Heart left ventricle (tissue), 16 donors: ENCODE measurements at places on chromosomes 12 and 14. TPM values are rescaled to one million over a fixed set of nuclear protein-coding genes. Genes with fewer than 3 reads are reported as not detected.
A peak's percentile ranks its signal among the peaks of the same experiment; 100 is the strongest.

Gene CD27
- total RNA-seq, result not detected

DNA sequence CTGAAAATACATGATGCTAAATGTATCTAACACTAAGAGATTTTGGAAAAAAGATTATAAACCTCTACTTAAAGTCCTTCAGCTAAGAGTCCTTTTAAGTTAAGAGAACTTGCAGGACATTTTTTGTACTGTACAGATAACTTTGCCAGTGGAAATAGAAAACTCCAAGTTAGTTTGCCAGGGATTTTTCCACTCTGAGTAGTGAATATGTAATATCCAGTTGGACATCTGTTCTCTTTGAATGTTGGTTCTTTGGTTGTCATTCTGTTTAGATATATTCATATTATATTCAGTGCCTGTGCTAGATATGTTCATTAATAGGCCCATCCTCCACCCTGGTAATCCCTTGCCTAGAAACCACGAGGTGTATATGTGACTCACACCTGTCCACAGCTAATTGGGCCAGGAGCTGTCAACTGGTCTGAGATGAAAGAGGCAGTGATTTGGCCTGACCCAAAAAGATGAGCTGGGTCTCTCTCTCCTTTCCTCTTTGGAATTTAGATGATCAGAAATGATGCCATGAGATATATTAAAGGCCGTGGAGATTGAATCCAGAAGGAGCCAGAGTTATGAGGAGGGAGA is 261.0 kb upstream of the LRIG3 start:
- H3K27me3 ChIP-seq, result no peaks in the 10 kb centered on the region
- no peaks in the 10 kb centered on the region for H3K36me3 ChIP-seq
- H3K4me1 ChIP-seq, result no peaks in the 10 kb centered on the region
- H3K27ac ChIP-seq, result no peak overlapping the region
- H3K4me3 ChIP-seq, result no peak overlapping the region

DNA sequence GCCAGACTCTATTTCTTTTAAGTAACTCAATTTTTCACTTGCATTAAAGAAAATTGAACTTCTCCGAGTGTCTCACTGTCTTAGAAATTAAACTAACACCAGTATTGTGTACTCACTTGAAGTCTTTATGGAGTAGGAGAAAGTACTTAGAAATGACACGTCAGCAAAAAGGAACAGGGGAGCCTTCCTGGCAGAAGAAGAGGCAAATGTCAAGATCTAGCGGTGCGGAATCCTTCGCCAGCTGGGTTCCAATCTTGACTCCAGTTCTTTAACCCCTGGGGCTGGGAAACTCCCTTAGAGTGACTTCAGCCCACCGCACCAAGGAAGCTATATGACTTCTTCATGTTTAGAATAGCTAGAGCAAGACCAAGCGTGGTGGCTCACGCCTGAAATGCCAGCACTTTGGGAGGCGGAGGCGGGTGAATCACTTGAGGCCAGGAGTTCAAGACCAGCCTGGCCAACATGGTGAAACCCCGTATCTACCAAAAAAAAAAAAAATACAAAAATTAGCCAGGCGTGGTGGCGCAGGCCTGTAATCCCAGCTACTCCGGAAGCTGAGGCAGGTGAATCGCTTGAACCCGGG is 34.4 kb downstream of the WBP11 start:
- H3K4me3 ChIP-seq, result peak overlapping the region; percentile 87
- H3K27ac ChIP-seq, result peak overlapping the region; percentile 96
- peaks cover 8% of the 10 kb centered on the region for H3K4me1 ChIP-seq
- no peaks in the 10 kb centered on the region for H3K36me3 ChIP-seq
- no peaks in the 10 kb centered on the region for H3K27me3 ChIP-seq
- DNase-seq, result no peak

DNA sequence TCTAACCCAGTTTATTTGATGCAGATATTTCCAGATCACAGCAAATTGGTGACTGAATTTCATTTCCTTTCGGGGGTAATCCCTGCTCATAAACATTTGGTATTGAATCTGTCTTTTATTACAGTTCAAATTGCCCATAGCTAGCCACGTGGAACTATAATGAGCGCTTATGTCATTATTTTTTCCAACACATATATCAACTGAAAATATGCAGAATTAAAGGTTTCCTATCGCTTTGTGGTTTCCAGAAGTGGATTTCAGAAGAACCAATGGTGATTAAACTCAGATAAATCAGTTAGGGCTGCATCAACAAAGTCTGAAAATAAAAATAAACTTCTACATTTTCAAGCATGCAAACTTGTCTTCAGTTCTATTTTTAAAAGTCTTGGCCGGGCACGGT is 111.9 kb downstream of the PIK3C2G start:
- no peaks in the 10 kb centered on the region for H3K36me3 ChIP-seq
- H3K4me3 ChIP-seq, result no peak overlapping the region
- H3K27me3 ChIP-seq, result no peaks in the 10 kb centered on the region
- H3K4me1 ChIP-seq, result no peaks in the 10 kb centered on the region

DNA sequence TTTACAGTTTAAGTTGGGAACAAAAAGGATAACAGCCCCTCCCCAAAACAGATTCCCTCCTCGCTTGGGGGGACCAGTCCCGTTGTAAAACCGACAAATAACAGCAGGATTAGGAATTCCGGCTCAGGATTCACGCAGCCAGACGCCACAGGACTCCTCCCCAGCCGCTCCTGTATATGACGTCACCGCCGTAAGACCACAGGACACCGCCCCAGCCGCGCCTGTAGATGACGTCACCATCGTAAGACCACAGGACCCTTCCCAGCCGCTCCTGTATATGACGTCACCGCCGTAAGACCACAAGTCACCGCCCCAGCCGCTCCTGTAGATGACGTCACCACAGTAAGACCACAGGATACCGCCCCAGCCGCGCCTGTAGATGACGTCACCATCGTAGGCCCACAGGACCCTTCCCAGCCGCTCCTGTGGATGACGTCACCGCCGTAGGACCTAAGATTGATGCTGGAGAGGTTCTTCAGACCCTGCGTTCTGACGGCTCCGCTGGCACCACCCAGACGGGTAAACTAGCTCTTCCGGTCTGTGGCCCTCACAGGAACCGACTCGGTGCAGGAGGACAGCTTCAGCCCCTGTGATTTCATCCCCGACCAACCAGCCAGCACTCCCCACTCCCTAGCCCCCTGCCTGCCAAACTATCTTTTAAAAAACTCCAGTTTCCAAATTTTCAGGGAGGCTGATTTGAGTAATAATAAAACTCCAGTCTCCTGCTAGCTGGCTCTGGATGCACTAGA is 43.9 kb upstream of the FBRSL1 start:
- H3K36me3 ChIP-seq, result no peaks in the 10 kb centered on the region
- DNase-seq, result peak; percentile 62
- peaks cover 12% of the 10 kb centered on the region for H3K27me3 ChIP-seq
- no peak overlapping the region for H3K27ac ChIP-seq

GRCh38 chr14:89551432-89551831 is 134.4 kb upstream of the FOXN3 start:
- peaks cover 3% of the 10 kb centered on the region for H3K4me1 ChIP-seq
- DNase-seq, result no peak
- H3K27me3 ChIP-seq, result no peaks in the 10 kb centered on the region
- H3K27ac ChIP-seq, result no peak overlapping the region
